ENCODE measurements at places on chromosomes 1 and 21.

- DNase-seq, result no peak
These were observed 18.5 kb downstream of the RIIAD1 start for GRCh38 chr1:151739590-151740355.

- no peak for DNase-seq
These were observed 65.8 kb downstream of the AK5 start for GRCh38 chr1:77347646-77348045.

DNA sequence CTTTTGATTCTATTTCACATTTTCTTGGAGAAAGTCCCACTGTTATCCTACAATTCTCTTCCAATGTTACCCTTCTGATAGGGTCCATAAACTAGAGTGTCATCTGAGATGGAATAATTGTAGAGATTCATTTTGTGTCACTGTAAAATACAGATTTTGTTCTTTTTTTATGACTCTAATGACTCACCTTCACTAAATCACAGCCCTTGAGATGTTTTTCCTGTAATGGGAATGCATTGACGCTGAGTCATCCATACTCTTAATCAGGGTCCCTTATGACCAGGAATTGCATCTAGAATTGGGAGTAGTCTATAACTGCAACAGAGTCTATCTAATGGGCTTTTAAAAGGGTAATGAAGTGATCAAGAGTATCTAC, 315.5 kb downstream of the TGFB2 start:
- no peak for DNase-seq

DNA sequence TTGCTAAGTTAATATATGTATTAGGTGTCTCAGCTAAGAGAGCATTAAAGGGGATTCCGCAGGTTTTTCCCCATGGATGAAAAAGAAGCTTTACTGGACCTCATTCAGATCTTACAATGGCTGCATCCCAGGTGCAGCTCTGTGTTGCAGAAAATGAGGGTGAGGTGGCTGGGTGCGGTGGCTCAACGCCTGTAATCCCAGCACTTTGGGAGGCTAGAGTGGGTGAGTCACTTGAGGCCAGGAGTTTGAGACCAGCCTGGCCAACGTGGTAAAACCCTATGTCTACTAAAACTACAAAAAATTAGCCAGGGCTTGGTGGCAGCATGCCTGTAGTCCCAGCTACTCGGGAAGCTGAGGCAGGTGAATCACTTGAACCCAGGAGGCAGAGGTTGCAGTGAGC, 58.5 kb upstream of the MORC3 start:
- no peak for DNase-seq

GRCh38 chr1:17225140-17225539, 20.2 kb downstream of the PADI1 start:
- DNase-seq, result no peak

DNA sequence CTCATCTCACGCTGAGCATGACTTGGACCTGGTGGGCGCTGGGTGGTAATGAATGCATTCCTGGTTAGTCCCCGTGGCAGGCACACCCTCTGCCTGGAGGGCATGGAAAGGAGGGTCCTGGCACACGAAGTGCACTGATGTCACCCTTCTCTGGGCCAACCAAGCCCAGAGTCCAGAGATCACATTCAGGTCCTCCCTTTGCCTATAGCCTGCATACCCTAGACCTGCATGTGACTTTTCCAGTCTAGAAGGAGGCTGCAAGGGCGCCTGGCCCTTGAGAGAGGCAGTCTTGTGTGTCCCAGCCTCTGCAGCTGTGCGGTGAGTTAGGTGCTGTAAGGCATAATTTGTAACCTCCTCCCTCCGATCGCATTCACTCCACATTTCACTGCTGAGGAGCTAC, 22.1 kb downstream of the PADI2 start:
- DNase-seq, result no peak

- DNase-seq, result no peak
These were observed 31.0 kb upstream of the POU3F1 start for GRCh38 chr1:38077523-38078147.

- no peak for DNase-seq
These were observed 20.4 kb upstream of the OR6N2 start for GRCh38 chr1:158801396-158801795.

- DNase-seq, result no peak
These were observed 104.0 kb upstream of the PPM1J start for GRCh38 chr1:112818990-112819689.

DNA sequence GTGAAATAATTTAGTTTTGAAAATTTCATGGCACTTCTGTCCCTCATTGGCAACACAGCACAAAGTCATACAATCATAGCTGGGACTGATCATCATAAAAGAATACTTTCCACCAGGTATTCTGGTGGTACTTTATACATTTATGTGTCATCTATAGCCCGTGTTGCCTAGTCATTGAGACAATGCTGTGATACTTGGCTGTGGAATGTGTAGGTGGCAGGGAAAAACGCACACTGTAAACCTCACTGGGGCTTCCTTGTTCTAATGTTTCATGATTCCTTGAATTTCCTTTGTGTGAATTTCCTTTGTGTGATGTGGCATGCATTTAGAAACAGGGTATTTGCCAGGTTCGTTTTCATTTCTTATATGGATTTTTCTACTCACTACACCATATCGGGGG, 118.3 kb downstream of the FMN2 start:
- DNase-seq, result no peak

Measured in activated CD4-positive, CD25-positive, alpha-beta regulatory T cell (primary cell).